ENCODE measurements at places on chromosomes 4 and X.

- peak; percentile 97 for DNase-seq
Observed at GRCh38 chrX:49165901-49166881, 3.6 kb downstream of the MAGIX start.

DNA sequence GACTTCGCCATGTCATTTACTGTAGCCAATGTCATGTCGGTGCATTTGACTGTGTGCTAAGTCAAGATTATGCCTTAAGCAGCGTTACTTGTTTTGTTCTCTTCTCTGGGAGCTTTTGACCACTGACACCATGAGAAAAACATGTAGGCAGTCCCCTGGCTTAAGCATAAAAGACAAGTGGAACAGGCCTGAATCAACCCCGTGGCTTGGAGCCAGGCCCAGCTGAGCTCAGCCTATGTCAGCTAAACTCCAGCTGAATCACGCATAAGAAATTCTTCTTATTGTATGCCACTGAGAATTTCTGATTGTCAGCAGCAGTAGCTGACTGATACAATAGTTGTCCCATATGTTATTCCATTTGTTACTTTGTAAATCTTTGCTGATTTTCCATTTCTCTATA, 261.9 kb downstream of the CBLL2 start:
- no peak for DNase-seq

DNA sequence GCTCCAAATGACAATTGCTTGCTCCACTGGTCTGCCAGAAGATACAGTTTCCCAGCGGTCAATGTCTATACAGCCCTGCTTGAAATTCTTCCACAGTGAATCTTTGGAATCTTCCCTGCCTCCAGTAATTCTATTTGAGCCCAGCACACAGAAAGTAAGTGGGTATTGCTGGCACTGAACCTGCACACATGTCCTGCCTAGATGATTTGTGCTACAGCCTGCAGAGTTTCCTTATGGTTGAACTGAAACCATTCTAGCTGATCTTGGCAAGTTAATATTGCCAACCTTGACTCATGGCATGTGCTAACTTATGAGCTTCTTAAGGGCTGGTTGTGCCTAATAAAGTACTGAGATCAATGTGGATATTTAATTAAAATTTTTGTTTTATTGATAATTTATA, 553.8 kb upstream of the GNPDA2 start:
- no peak for DNase-seq

GRCh38 chrX:110561034-110561433, 202.4 kb downstream of the RTL9 start:
- DNase-seq, result no peak

DNA sequence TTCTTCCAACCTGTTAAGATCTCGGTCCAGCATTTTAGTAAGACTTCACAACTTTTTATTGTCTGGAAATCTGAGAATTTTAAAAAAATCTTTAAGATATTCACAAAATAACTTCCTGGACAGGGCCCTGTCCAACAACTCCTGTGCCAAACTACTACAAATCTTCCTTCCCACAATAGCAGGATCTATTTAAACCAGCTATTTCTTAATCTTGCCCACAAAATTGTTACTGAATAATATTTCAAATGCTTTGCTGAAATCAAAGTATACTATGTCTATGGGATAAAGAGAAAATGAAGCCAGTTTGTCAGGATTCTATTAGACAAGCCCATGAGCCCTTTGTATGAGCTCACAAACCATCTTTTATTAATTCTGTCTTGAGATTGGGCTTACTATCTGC, 104.1 kb upstream of the DDIT4L start:
- DNase-seq, result no peak

- no peak for DNase-seq
Observed at GRCh38 chr4:184762100-184762499, 28.2 kb upstream of the CENPU start.

DNA sequence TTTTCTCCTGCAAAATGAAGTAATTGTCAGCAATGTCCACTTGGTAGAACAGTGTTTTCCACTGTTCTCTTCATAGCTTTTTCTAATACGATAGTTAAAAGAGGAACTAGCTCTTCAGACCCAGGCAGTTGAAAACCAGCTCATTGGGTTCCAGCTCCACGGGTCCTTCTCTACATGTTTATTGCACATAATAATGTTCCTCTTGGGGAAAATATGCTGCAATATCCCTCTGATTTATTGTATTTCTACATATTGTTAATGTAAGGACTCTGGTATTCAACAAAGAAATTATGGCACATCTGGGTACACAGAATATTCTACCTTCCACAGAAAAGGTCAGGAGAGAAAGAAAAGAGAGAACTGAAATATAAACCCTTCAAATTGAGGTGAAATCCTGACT, 473.4 kb downstream of the TRIML1 start:
- no peak for DNase-seq

- DNase-seq, result no peak
Observed at GRCh38 chr4:73244945-73245601, 13.5 kb downstream of the ANKRD17 start.

DNA sequence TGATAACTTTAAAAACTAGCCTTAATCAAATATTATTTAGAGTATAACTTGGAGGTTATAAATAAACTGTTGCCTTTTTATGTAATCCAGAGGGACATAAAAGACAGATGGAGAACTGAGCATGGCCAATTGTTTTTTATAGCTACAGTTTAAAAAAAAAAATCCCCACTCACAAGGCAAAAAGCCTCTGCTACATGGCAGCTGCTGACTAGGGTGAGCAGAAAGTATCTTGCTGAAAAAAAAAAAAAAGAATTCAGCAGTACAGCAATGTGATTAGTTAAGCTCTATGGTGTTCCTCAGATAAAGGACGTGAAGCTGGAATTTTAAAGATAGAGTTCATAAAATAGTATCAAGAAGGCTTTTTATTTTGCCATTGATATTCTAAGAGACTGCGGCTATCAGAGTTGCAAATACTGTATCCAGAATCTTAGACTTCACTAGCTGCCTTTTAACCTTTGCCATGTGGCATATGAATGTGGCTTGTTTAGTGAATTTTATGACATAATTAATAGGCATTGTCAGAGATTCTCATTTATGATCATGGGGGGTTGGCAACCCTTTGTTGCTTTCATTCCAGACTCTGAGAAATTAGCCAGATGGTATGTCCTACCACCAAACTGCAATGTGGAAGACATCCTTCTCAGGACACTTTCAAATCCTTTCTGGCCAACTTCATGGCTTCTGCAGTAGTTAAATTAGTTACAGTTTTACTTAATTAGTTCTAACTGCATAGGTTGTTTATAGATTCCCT, 498.0 kb downstream of the STPG2 start:
- DNase-seq, result no peak

DNA sequence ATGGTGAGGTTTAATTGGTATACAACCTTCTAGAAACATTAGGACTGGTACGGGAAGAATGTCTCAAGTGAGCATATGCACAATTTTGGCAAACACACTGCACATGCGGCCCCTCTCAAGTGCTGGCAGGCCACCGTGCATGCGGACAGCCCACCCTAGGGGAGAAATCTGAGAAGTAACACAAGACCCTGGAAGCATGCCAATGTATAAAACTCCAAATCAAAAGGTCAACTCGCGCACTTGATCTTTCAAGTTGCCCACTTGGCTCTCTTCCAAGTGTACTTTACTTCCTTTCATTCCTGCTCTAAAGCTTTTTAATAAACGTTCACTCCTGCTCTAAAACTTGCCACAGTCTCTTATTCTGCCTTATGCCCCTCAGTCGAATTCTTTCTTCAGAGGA, 488.3 kb downstream of the CFAP47 start:
- no peak for DNase-seq

DNA sequence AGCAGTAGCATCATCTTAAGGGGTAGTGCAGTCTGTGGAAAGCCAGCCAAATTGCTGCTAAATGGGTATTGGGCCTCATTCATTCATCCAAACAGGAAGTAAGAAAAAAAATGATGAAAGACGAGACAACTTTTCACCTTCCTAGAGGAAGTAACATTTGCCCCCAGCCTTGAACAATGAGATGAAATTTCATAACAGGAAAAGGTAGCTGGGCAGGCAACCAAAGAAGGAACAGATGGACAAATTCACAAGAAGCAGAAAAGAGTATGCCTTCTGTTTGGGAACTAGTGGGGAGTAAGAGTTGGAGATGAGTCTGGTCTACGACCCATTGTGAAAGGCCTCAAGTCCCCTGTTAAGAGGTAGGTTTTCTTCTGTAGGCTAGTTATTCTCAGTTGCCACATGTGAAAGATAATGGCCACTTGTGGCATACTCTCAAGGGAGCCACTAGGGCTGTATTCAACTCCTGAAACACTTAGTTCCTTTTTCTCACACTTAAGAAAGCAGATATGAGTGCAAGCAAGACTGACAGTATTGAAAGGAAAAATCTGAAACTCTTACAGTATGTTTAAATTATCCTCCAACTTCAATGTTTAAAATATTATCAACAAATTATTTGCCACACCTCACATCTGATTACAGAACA, 190.4 kb downstream of the AR start:
- no peak for DNase-seq

DNA sequence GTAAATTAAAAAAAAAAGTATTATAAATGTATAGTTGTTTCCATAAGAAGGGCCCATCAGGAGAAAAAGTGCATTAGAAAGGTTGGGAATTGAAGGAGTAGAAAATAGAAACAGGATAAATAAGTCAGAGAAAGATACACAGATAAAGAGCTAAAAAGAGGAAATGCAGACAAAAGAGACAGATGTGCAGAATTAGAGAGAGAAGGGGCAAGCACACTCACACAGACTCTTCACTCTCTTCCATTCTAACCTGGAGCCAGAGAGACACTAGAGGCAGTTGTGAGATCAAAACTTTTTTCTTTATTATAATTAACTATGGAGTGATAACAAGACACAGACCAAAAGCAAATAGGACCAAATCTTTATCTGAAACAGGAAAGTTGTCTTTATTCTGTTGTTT, 134.1 kb downstream of the CEP135 start:
- no peak for DNase-seq

GRCh38 chr4:186351668-186352194, 85.7 kb downstream of the F11 start:
- no peak for DNase-seq

GRCh38 chr4:56674984-56675383, 6.1 kb downstream of the HOPX start:
- DNase-seq, result no peak

GRCh38 chr4:82899374-82900065, 1.0 kb upstream of the THAP9 start:
- DNase-seq, result no peak

GRCh38 chrX:108590496-108590895, 145.9 kb downstream of the IRS4 start:
- DNase-seq, result no peak

- DNase-seq, result no peak
Observed at GRCh38 chr4:94641702-94642560, 115.8 kb upstream of the BMPR1B start.

DNA sequence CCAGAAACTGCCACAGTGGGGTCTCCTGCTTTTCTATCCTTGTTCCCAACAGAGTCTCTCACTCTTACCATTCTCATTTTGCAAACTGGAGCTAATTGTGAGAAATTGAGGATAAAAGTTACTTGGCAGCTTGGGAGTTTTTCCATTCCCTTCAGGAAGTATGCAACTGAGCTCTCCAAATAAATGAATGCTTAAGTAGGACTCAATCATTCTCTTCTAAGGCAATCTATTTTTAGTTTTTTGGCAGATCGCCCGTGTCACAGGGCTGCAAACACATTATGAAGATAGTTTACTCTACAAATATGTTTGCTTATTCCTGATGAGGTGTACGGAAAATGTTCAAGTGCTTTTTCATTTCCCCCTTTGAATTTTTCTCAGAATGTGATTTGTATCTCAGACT, 5.3 kb downstream of the ASB11 start:
- DNase-seq, result no peak

DNA sequence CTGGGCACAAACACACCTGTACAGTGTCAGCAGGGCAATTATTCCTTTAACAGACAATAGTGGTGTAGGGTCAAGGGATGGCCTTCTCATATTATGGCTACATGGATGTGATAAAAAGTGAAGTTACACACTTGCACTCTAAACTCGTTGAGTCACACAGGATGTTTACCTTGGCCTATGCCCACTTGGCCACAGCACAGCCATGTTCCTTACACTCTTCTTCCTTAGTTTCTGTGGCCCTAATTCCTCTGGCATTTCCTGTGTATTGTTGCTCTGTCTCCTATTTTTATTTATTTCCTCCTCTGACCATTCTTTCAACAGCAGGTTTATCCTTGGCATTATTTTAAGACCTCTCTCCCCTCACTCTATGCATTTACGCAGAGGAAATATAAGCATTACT, 86.8 kb upstream of the NPFFR2 start:
- DNase-seq, result no peak

DNA sequence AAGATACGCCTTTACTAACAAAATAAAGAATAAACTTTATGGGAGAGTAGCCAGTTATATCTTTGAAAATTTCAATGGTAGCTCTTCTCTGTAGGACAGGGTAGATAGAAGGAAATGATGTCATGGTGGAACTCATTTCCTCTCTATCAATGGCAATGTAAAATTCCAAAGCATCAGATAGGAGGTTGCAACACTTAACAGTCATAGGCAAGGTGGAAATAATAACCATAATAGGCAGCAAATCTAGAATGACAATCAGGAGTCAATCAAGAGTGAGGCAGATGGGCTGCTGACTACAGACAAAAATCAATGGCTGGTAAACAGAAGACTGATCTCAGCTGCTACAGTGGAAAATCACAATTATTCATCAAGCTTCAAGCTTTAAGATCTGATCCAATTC, 53.9 kb upstream of the TET2 start:
- no peak for DNase-seq

GRCh38 chr4:69833251-69833650, 26.7 kb downstream of the SULT1E1 start:
- DNase-seq, result no peak

DNA sequence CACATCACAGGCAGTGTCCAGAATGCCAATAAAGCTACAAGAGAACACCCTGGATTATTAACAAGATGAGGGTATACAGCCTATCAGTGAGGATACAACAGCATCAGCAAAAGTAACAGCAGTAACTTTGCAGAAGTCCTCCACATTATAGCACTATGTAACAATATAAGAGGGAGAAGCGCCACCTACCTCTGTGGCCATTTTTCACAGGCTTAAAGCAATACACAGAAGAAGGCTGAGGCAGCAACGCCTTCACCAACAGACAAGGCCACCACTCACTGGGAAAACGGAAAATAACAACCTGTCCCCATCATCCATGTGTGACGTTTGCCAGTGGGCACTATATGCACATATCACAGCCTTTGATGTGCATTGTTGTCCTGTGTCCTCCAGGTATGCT, 12.5 kb downstream of the RTL8B start:
- DNase-seq, result no peak

GRCh38 chr4:124596816-124597215, 115.7 kb downstream of the ANKRD50 start:
- no peak for DNase-seq

DNA sequence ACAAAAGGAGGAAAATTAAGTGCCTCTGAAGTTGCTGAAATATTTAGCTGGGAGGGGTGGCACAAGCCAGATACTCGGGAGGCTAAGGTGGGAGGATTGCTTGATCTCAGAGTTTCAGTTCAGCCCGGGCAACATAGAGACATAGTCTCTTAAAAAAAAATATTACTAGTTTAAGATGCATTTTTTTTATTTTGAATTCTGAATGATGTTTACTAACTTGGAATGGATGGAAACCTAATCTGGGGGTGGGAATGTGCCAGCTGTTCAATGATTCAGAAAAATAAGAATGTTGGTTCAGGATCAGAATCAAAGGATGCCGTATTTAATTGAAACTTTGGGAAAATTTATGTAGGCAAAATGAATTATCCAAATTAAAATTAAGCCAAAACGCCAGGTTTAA, 167.2 kb upstream of the ANK2 start:
- DNase-seq, result no peak

Data from CMK (cell line).